ENCODE measurements at places on chromosomes 4 and X. TPM values are rescaled to one million over a fixed set of nuclear protein-coding genes. Genes with fewer than 3 reads are reported as not detected.

TENM3 gene
- 15.2 TPM for polyA plus RNA-seq

GRCh38 chrX:56928546-56928945 is 66.8 kb downstream of the SPIN3 start:
- DNase-seq = no peak

KLF3 gene
- polyA plus RNA-seq = 79.1 TPM

ATP2B3 gene
- 0.29 TPM for polyA plus RNA-seq

DNA sequence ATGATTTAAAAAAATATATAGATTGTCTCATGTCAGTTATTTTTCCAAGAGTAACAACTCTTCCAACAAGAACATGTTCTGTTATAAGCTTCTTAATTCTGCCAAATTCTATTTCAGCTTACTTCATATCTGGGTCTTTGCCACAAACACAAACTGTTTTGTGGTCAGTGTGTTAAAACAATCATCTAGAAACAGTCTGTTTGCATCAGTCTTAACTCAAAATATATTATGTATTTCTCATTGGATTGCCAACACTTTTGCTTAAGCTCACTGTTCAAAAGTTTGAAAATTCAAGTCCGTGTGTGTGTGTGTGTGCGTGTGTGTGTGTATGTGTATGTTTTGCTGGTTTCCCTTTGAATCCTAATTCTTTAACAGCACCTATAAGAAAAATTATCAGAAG is 752.3 kb upstream of the NDST4 start:
- DNase-seq = no peak

CSTF2 gene
- 15.8 TPM for polyA plus RNA-seq

- no peak for DNase-seq
Measured at GRCh38 chrX:150856101-150856500, 42.4 kb downstream of the CD99L2 start.

DNA sequence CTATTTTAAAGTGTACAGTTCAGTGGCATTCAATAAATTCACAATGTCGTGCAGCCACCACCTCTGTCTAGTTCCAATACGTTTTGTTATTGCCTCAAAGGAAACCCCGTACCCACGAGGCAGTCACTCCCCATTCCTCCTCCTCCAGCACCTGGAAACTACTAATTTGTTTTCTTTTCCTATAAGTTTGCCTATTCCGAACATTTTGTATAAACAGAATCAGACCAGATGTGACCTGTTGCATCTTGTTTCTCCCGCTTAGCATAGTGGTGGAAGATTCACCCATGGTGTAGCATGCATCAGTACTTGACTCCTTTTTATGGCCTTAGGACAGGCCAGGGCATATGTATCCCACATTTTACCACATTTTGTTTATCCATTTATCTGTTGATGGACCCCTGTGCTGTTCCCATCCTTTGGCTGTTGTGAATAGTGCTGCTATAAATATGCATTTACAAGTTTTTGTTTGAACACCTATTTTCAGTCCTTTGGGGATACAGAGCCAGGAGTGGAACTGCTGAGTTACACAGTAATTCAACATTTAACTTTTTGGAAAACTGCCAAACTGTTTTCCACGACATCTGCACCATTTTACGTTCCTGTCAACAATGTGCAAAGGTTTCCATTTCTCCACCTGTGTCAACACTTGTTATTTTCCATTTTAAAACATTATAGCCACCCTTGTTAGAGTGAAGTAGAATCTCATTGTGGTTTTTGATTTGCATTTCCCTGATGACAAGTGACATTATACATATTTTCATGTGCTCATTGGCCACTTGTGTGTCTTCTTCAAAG is 57.8 kb upstream of the STX18 start:
- no peak for DNase-seq

DNA sequence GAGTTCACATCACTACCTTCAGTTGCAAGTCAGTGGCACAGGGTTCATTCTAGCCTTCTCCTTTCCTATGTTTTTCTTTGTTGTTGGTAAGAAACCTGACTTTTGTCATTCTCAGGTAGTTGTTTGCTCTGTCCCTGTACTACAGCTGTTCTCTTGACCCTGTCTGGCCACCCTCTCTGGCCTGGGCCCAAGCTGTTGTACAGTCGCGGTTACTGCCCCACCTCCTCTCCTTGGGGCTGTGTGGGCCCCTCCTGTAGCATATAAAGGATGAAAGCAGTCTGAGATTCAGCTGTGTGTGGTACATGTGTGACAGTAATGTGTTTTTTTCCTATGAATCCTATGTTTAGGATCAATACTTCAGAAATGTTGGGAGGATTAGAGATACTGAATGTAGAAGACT is 12.5 kb downstream of the MOB1B start:
- DNase-seq = no peak

- no peak for DNase-seq
Measured at GRCh38 chrX:153502796-153503195, 8.0 kb downstream of the BGN start.

SRPX gene
- polyA plus RNA-seq = 25.3 TPM

GRCh38 chrX:72060921-72061490 is 70.7 kb downstream of the RTL5 start:
- DNase-seq = no peak

DNA sequence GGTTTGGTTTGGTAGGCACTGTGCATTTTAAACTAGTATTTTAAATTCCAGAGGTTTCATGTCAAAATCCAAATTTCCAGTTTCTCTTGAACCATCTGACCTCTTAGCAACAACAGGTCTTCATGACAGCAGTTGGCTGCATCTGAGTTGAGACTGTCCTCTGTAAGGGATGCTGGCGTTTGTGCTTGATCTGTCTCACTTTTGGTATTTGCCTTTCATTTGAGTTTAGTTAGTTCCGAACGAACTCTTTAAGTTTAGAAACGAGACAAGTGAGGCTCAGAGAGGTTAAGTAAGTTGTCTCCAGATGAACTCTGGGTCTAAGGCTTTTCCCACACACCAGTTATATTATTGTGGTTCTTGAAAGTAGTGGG is 29.1 kb downstream of the SPARCL1 start:
- no peak for DNase-seq

DNA sequence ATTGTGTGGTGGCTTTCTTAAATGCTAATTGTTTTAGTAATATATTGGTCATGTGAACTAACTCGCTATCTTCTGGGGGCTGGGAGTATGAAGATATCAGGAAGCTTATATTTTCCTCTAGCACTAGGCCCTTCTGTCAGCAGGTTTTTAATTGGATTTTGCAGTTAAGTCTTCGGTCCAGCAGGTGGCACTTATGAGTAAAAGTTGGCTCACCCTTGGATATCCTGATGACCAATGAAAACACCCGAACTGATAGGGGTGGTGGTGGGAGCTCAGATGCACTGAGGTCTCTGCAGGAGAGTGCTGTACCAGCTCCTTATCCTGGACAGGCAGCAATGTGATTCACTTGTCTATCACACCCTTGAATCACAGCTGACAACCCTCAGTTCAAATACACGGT is 1365.8 kb upstream of the DIAPH2 start:
- DNase-seq = no peak

DNA sequence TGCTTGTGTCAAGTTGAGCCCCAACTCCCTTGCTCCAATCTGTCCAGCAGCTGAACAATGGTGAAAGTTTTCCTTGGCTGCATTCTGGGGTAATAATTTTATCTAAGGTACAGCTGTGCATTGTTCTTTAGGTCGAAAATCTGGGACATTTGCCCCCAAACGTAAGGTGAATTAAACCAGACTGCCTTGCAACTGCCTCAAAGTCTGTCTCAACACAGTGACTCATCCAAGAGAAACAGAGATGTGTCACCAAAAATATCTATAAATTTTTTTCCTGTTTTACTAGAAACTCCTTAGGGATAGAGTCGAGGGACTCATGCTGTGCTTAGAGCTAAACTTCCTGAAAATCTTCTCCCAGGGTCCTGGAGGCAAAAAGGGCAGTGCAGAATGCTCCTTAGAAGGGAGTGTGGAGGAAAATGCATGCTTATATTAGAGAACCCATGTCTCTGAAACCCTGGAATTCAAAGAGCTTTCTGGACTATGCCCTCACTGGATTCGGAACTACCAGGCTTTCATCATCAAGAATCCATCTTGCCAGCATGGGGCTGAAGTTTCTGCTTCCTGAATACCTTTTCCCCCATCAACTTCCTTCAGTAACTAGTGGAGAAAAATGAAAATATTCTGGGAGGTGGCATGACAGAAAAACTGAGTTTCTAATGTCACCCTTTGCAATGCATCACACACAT is 115.7 kb downstream of the PALLD start:
- DNase-seq = no peak

All from left renal pelvis (tissue), 4 donors.